ENCODE measurements at places on chromosomes 1 and 21.

GRCh38 chr1:101260556-101261350 is 23.9 kb downstream of the S1PR1 start:
- DNase-seq, result no peak

DNA sequence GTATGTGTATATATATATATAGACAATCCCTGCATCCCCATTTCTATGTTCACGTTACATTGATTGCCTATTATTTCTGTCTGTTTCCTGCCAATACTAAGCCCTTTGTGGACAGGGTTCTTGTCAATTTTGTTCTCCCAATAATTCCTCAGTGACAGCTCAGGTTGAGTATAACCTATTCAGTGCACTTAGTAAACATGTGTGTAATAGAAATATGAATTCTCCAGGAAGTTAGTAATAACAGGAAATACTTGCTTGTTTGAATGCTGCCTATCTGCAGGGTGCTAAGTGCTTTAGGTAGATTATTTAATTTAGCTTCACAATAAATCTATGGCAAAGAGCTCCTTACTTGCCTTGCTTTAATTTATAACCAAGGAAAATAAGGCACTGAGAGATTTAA is 52.8 kb upstream of the PTGFR start:
- no peak for DNase-seq

DNA sequence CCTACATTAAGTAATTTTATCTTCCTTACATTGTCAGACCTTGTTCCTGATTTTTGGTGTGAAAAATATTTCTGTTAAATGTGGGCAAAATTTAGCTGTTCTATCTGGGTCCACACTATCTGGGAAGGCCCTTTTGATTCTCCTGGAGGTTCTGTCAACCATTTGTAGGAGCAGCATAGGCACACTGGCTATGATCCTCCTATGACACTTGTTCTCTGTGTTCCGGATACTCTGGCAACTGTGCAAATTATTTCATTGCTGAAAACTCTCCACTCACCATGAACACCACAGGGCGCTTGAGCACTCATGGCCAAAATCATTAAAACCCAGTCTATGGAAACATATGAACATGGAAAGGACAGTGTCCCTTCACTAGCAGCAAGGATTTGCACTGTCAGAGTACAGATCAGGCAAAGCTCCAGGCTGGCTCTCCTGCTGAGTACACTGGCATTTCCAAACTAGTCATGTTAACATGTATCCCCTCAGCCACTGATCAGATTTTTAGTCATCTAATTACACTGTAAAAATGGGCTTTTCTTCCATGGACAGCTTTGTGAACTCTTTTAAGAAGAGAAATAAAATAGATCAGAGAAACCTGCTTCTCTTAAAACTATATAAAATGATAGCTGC is 43.9 kb upstream of the SGIP1 start:
- DNase-seq, result no peak

DNA sequence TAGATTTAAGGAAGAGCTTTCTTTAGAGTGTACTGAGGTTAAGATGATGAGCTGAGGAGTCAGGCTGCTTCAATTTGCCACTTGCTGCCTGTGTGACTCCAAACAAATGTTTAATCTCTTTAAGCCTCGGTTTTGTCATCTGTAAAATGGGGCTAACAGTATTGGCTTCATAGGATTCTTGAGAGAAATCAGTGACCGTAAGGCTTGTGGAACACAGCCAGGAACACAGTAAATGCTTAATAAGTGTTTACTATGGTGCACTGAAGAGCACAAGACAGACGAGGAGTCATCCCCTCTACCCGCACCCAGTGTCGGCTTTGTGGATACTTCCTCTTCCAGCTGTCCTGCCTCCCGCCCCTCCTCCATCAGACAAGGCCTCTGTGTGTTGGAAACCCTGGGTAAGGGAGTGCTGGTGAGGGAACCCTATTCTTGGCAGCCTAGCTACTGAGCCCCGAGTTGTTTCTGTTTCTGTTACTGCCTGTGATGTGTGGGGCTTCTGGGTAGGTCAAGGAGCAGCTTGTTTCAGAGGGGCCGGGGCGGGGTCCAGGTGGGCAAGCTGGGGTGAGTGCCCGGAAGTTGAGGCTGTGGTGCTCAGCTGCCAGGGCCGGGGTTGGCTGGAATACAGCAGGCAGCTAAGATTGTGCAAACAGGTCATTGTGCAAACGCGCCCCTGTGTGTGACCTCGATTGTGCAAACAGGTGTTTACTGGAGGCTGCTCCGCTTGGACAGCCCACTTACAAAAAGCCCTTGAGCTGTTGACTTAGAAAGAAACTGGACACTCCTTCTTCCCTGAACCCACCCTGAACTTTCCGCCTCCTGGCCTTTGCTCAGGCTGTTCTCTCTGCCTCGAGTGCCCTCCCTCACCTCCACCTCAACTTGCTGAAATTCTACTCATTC is 4.0 kb upstream of the CSF3R start:
- no peak for DNase-seq

DNA sequence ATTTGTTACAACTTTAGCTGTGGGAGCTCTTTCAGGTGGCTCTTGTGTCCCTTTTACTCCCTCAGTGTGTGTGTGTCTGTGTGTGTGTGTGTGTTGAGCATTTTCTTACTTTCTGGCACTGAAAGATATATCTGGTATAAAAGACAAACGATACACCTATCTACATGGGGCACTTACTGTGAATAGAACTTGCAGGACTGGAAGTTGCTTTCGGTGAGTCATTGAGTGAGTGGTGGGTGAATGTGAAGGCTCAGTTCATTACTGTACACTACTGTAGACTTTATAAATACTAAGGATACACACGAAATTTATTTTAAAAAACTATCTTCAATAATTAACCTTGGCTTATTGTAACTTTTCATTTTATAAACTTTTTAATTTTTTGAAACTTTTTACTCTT is 38.7 kb downstream of the BTBD8 start:
- peak; percentile 37 for DNase-seq

GRCh38 chr1:119648620-119649004 is 546 bp upstream of the ZNF697 start:
- DNase-seq, result no peak

DNA sequence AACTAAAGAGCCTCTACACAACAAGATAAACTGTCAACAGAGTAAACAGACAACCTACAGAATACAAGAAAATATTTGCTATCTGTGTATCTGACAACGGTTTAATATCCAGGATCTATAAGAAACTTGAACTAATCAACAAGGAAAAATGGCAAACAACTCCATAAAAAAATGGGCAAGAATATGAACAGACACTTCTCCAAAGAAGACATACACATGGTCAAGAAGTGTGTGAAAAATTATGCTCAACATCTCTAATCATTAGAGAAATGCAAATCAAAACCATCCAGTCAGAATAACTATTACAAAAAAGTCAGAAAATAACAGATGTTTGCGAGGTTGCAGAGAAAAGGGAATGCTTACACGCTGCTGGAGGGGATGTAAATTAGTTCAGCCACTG is 8.0 kb downstream of the ZNF670 start:
- DNase-seq, result no peak

DNA sequence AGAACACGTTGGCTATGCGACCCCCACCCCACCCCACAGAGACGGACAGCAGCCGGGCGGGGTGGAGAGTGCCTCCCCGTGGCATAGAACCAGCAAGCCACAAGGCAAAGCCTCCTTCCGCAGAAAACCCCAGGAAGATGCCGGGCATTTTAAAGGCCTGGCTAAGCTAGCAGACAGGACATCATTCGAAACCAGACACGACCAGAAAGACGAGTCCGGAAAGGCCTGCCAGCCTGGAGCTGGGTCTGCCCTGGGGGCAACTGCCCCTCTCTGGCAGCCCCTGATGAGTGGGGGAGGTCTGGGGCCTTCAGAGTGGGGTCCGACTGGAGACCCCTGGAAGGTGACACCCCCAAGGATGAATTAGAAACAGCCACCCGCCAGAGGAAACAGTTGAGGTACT is 8.5 kb downstream of the FTCD start:
- no peak for DNase-seq

- no peak for DNase-seq
These were observed 84.2 kb downstream of the RGL1 start for GRCh38 chr1:183889095-183889494.

GRCh38 chr1:60639287-60639686 is 443.1 kb upstream of the NFIA start:
- DNase-seq, result no peak

GRCh38 chr21:43908167-43908566 is 43.1 kb downstream of the AGPAT3 start:
- no peak for DNase-seq

DNA sequence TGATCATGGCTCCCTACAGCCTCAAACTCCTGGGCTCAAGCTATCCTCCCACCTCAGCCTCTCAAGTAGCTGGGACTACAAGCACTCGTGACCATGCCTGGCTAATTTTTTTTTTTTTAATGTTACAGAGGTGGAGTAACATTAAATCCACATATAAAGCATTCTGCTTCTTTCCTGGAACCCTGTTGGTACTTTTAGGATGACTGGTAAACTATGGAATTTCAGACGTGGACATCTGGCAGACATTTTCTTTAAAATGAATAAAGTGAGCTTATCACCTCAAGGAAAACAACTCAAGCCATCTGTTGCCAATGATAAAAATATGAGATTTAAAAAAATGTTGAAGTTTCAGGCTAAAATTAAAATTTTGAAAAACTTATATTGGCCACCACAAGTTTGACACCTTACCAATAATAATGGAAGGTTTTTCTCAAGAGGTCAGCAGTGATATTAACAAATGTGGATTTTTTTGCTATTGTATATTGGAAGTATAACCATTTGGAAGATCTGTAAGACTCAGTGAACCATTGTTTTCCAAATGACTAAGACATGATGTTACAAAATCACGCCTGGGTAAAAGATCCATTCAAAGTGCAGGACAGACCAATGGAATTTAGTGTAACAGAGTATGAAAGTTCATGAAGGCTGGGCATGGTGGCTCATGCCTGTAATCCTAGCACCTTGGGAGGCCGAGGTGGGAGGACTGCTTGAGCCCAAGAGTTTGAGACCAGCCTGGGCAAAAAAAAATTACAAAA is 52.7 kb upstream of the EIF4G3 start:
- DNase-seq, result peak; percentile 72

DNA sequence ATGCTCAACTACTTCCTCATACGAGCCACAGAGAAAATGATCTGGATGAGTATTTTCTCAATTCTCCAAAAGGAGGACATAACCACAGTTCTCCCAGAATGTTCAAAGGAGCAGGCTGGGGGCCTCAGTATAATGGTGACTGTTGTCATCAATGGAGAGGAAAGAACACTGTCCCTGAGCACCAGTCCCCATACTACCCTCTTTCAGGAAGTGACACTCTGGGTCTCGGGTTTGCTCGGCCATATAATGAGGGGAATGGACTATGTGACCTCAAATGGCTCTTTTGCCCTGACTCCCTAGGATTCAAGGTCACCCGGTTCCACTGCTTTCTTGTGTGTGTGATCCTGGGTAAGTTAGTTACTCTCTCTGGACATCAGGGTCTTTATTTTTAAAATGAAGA is 22.8 kb downstream of the SLC9A1 start:
- DNase-seq, result no peak

DNA sequence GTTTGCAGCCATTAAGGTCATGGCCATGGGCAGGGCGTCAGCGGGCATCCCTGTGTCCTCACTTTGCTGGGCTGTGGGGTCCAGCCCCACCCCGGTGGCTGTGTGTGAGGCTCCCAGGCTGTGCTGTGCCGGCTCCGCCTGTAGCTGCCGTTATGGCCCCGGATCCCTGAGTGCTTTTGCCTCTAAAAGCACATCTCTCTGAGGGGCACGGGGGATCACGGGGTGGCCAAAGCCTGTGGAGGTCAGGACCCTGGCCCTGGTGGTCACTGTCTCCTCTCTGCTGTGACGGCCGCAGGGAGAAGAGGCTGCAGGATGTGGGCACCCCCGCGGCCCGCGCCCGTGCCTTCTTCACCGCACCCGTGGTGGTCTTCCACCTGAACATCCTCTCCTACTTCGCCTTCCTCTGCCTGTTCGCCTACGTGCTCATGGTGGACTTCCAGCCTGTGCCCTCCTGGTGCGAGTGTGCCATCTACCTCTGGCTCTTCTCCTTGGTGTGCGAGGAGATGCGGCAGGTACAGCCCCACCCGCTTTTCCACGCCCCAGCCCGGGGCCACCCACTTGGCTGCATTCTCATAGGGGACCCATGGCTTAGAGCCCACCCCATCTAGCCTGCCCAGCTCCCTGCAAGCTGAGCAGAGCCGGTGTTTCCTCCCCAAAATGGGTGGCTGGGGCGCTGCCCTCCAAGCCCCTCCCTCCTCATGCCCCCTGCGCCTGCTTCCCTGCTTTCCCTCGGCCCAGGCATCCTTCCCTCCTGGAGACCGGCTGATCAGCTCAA is 48.2 kb downstream of the TRPM2 start:
- DNase-seq, result no peak
